Left ventricle myocardium superior (tissue), 1 donor: ENCODE measurements at places on chromosomes 12 and 14.

DNA sequence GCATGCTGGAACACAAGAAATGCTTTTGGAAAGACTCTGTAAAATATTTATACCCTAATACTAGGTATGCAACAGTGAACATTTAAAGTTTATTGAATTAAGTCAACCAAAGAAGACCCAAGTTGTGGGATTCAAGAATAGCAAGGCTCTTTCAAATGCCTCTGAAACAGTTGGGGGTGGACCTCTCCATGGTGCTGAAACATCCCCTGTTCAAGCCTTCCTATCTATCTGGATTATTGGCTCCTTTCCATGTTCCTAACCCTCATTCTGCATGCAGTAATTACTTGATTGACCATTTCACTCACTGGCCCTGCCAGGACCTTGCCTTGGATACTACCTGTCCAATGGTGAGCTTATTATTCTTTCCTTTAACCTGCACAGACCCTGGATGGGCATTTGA is 349.7 kb downstream of the NRXN3 start:
- no peak for DNase-seq

DNA sequence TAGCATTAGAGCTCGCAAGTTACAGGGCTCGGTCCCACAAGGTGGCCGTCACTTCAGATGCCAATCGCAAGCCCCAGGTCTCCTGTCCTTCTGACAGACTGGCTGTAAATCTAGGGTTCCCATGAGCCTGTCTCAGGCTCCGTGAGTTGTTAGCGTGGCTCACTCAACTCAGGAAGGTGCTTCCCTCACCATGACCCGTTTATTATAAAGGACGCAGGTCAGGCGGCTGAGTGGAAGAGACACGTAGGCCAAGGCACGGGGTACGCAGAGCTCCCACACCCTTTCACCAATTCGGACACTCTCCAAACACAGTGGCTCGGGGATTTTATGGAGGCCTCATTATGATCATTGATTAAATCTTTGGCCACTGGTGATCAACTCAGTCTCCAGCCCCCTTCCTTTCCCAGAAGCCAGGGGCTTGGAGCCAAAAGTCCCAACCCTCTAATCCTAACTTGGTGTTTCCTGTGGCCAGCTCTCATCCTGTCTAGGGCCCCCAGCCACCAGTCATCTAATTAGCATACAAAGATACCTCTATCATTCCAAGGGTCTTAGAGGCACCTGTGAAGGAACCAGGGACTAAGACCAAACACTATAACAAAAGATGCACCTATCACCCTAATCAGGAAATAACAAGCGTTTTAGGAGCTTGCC is 25.8 kb upstream of the LRTM2 start:
- DNase-seq, result no peak

DNA sequence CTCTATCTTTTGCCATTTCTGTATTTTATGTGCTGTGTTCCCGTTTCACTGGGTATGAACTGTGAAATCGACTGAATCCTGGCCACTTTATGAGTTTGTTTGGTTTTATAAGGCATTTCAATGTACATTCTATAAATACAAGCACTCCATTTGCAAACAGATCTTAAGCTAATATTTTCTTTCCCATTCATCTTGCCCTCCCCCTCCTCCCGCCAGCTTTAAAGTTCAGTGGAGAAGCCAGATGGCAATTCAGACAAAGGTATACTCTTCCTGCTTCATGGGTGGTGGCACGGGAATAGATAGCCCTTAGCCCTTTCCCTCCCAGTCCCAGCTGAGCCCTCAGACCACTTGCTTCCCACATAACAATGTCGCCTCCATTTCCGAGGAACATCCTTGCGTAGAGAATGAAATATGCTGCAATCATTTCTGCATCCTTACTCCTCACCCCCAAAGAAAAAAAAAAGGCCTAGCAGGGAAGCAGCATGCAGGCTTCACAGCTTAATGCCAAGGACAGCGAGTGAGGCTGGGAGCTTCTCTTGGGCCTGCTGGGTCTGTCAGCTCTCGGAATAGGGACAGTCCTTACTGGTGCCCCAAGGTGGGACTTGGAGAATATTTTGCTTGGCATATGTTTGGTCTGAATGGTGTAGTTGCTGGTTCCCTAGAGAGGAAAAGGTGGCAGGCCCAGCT is 52.8 kb upstream of the SRSF5 start:
- no peak for DNase-seq

GRCh38 chr12:115960-116915 is 49.7 kb downstream of the IQSEC3 start:
- no peak for DNase-seq

DNA sequence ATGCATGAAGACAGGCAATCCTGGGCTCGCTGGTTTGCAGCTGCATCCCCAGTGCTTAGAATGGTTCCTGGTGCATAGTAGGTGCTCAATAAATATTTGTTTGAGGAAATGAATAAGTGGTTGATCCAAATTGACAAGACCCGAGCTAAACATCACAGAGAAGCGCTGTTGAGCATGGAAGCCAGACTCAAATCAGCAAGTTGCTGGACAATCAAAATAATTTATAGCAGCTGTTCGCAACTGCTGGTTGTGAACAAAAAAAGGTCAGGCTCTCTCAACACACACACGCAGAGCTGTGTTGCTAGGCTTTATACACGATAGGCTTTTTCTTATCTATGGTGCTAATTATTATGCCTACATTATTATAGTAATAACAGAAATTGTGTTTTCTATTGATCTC is 190.2 kb downstream of the TBX5 start:
- no peak for DNase-seq

GRCh38 chr12:44775901-44776300 is 100.2 kb downstream of the NELL2 start:
- DNase-seq, result no peak

DNA sequence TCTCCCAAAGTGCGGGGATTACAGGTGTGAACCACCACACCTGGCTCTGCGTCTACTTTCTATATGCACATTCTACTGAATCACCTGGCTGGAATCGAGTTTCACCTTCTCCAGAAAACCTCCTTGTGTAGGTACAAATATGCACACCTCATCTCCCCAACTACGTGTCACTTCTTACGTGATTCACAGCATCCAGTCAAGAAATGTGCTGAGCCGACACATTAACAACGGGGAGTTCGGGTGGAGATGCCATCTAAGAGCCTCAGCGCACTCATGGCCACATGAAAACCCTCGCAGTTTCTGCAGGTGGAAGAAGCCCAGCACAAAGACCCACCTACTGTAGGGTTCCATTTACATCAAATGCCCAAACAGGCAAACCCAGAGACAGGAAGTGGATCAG is 29.3 kb downstream of the P2RX2 start:
- no peak for DNase-seq

DNA sequence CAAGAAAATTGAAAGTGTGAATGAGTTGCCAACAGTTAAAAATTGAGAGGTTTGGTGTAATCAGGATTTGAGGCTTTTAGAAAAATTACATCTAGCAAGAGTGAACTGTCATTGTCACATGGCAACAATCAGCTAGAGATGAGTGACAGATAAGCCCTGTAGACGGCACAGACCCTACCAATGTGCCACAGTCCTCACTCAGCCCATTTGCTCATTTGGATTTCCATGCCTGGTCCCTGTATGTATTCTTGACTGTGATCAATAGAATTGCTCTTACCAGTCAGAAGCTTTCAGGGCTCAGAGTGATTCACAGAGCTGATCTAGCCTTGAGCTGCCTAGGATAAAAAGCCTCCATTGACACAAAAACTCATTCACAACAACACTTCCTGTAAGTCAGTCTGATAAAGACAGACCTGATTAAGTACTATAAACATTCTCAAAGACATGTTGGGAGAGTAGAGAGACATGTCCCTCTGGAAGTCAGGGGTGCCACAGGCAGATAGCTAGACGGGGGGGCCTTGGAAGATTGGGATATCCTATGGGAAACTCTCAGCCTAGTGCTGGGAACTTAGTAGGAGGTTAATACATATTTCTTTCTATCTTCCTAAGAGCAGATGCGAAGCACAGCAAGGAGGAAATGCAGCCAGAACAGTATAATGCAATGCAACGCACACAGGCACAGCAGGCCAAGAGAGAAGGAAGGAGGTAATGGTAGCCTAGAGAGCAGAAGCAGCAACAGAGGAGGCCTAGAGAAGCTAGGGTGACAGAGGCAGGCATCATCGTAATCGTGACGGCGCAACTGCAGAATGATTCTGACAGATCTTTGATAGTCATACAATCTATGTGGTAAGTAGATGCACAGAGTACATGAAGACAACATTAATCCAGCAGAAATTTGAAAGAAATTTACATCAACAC is 2.0 kb upstream of the PELI2 start:
- no peak for DNase-seq

DNA sequence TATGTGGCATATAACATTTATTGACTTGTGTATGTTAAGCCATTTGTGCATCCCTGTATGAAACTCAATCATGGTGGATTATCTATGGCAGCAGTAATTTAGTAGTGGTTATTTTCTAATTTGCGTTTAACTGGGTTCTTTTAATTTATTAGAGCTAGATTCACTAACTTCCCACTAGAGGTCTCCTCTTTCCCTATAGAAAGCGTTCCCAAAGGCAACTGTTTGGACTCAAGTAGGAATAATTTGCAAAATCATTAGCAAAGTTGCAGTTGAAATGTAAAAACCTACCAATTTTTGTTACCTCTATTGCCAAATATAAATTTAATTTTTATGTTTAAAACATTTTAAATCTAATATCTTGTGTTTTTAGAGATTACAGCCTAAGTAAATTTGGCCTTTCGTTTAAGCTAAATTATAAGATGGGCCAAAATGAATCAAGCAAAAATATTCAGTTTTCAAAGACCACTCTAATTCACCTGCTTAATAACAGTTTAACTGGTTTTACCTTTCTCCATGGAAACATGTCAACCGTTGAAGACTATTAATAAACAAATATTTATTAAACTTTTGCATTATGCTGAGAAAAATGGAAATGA is 6.0 kb downstream of the DMAC2L start:
- DNase-seq, result no peak

- DNase-seq, result no peak
Measured at GRCh38 chr12:56622535-56622934, 7.6 kb downstream of the BAZ2A start.

GRCh38 chr12:107319533-107320032 is 226.2 kb upstream of the CRY1 start:
- DNase-seq, result no peak

DNA sequence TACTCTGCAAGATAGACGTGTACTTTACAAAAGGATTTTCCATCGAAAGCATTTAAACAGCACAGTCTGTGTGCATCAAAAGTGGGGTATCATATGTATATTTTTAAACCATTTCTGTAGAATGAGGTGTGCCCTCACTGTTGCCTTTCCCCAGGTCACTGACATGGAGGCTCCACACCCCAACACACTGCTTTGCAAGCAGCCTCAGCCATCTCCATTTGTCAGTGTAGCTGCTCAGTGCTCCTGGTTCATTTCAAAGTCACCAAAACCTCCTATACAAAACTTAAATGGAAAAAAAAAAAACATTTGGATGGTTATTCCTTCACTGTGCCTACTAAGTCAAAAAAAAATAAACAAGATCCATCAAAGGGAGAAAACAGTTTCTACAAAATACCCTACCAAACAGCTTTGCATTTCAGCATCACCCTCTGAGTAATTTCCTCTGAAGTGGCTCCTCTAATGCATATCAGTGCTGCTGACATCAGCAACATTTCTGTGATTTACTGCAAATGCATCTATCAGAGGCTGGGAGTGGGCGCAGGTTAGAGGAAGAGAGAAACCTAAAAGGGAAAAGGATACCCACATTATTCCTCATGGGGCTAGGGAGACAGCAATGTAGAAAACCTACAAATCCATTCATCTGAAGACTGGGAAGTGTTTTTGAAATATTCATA is 46.0 kb downstream of the KCNK10 start:
- no peak for DNase-seq

DNA sequence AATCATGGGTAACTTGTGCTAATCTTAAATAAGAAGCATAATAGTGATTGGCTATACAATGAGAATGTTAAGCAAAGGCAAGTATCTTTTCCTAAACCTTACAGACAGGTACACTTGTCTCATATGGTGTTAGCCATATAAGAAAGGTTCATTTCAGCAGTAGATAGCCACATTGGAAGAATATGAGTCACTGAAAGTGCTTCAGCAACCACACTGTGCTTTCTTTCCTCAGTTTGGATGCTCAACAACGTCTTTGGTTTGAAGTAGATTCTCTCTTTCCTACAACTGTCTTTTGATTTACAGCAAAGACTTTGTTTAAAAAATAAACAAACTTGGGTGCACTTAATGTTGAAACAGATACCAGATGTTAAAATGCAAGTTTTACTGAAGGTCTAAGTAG is 8.9 kb downstream of the DDHD1 start:
- no peak for DNase-seq

DNA sequence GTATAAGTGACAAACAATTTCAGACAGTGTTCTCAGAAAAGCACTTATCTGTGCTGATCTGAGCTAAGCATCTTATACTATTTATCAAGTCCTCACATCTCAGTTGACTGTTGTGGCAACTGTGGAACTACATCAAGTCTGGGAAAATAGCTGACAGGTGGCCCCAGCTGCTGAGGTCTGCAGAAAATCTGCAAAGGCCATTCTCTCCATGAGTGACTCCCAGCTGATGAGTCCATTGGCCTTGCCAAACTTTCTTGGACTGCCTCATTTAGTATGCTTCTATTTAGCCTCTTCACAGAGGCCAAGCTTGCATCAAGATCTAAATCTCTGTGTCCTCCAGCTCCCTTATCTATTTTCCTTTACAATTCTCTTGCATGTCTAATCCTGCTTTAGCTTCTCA is 174.5 kb upstream of the RBM19 start:
- no peak for DNase-seq

DNA sequence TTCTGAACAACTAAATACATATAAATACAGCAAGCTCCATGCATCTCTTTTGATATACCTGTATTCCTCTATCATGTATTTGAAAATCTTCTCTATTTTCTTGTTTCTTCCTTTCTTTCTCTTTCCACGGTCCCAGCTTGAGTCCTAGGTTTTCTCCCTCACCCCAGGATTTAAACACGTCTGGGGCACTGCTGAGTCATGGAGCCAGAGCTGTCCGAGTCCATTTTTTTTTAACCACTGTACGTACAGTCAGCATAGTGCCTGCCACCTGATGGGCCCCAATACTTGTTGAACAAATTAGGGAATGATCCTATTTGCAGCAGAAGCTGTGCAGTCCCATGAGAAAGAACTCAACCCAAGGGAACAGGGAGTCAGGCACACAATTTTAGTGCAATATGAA is 158.1 kb downstream of the ATP23 start:
- no peak for DNase-seq

DNA sequence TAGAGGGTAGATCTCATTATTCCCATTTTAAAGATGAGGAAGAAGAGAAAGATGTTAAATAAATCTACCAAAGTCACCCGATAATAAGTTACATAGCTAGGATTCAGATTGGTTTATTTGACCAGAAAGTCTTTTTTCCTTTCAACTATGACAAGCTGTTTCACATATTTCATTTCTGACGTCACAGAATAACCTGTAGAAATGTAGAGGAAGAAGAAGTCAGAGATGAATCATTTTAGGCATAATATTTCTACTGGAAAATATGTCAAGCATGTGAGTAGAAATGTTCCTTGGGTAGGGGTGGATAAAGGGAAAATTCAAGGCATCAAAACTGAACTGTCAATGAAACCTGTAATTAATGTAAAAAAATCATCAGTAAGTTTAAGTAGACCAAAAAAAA is 107.0 kb downstream of the MGST1 start:
- DNase-seq, result no peak
